COR-L47 (cell line): ENCODE measurements at places on chromosomes 6 and 20.

DNA sequence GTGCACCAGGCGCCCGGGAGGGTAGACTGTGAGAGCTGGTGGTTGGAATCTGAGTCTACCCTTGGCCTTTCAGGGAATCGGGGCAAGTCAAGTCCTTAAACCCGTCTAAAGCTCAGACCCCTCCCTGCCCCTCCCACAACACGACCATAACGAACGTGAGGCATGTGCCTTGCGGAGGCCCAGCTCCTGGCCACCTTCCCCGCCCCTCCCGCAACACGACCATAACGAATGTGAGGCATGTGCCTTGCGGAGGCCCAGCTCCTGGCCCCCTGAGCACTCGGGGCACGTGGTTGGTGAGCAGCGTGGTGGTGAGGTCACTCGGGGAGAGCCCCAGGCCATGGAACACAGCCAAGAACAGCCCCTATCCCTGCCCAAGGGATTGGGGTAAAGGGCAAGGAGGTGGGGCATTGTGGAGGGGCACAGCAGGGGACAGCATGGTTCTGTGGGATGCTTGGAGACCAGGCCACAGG is 132.2 kb downstream of the TAF4 start:
- no peak for DNase-seq

DNA sequence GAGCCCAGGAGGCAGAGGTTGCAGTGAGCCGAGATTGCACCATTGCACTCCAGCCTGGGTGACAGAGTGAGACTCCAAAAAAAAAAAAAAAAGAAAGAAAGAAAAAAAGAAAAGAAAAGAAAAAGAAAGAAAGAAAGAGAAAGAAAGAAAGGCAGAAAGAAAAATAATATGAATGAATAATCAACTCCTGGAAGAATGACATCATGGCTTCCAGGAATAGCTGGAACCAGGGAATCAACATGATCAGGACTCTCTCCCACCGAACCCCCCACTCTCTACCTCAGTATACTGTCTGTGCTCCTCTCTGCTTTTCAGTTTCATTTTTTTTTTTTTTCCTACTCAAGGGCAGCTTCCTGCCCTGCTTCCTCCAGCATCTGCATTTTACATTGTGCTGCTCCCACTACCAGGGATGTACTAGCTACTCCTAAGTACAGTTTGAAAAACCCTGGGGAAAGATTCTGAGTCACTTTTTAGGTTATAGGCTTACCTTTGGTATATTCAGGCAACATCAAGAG is 19.7 kb upstream of the MTCL3 start:
- DNase-seq = no peak

- no peak for DNase-seq
Observed at GRCh38 chr6:137496909-137497720, 2.9 kb upstream of the OLIG3 start.

DNA sequence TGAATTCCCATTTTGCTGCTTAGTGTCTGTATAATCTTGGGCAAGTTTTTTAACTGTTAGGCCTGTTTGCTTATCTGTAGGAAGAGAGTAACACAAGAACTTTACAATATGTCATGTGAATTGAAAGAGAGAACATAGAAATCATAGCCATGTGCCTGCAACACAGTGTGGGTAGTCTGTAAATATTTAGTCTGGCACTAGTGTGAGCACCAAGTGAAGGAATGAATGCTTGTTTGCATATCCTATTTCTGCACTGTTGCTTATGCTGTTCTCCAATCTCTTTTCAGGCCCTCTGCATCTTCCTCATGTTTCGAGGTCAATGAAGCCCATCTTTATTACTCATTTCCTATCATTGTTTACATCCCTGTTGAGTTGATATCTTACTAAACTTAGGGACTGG is 49.2 kb downstream of the CBFA2T2 start:
- DNase-seq = no peak

DNA sequence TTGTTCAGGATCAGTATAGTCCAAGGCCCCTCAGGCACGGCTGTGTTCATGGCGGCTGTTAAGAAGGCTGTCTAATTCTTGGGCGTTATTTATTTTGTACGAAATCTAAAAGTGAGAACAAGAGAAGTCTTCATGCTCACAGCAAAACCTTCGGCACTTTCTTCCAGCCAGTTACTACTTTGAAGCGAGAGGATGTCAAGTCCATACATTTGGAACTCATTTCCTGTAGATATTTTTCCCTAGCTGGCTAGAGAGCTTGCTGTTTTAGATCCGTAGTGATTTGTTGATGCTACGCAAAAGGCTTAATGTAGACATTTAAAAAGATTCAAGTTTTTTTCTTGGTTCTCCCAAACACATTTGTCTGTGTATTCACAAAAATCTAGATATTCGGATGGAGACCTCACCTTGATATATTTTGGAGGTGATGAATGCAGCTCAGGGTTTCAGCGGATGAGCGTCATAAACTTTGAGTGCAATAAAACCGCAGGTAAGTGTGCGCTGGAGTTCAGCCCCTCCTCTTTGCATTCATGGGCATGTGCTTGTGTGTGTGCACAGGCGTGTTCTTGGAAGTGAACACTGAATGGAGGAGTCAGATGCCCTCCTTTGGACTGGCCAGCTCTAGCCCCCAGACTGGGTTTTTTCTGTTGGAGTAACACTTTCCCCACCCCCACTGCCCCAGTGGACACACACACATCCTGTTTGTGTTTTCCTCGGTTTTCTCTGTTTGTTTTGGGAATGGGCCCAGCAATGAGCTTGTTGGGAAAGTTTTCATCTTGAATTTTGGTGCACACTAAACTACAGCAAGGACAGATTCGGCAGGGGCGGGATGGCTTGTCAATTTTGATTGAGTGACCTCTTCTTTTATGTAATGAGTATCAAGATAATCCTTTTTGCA is 65.4 kb downstream of the IGF2R start:
- DNase-seq = no peak

- DNase-seq = no peak
Observed at GRCh38 chr6:2432292-2432691, 186.9 kb upstream of the GMDS start.

- no peak for DNase-seq
Observed at GRCh38 chr6:25332655-25333071, 53.5 kb downstream of the CARMIL1 start.

DNA sequence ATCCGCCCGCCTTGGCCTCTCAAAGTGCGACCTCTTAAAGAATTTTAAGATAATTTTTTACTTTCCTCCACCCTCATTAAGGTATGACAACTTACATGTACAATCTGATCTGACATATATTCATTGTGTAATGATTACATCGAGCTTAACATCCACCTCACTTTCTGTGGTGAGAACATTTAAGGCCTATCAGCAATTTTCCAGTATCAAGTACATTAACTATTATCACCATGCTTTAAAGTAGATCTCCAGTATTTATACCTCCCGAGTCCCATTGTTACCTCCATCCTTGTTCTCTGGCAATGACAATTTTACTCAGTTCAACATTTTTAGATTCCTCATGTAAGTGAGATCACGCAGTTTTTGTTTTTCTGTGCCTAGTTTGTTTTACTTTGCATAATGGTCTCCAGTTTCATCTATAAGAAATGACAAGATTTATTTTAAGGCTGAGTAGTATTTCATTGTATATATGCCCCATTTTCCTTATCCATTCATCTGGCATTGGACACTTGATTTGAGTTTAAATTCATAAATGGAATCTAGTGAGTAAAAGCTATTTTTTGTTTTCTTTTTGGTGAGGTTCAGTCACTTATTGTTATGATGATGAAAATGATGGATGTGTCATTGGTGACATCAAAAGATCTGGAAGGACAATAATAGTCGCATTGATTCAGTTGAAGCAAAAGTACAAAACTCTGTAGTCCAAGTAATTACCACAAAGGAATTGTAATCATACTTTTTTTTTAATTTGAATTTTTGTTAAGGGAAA is 87.0 kb downstream of the OR2B2 start:
- DNase-seq = no peak

- DNase-seq = no peak
Observed at GRCh38 chr6:155319902-155320301, 5.6 kb upstream of the TFB1M start.

GRCh38 chr6:88047510-88048150 is at the start of gene SPACA1:
Gene SPACA1 (plus strand): TSS chr6:88047841. CDS start chr6:88047906, 65 bp downstream.
- no peak for DNase-seq

- DNase-seq = peak; percentile 63
Observed at GRCh38 chr6:111566873-111567517, 38.7 kb downstream of the TRAF3IP2 start.

GRCh38 chr6:142240179-142240578 is 61.6 kb upstream of the ADGRG6 start:
- no peak for DNase-seq

DNA sequence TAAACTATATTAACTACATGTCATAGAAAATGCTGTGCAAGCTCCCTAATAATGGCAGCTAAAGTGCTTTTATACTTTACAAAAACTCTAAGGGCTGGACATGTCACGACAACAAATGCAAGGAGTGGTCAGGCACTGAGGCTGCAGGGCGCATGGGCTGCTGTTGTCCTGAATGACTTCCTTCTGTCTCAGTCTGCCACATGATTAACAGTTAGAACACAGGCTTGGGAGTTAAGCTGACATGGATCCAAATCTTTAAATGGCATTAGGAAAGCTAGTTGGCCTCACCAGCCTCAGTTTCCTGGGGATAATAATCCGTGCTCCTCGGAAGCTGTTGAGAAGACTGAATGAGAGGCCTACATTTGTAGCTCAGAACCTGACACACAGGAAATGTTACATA is 57.4 kb downstream of the PREP start:
- no peak for DNase-seq

DNA sequence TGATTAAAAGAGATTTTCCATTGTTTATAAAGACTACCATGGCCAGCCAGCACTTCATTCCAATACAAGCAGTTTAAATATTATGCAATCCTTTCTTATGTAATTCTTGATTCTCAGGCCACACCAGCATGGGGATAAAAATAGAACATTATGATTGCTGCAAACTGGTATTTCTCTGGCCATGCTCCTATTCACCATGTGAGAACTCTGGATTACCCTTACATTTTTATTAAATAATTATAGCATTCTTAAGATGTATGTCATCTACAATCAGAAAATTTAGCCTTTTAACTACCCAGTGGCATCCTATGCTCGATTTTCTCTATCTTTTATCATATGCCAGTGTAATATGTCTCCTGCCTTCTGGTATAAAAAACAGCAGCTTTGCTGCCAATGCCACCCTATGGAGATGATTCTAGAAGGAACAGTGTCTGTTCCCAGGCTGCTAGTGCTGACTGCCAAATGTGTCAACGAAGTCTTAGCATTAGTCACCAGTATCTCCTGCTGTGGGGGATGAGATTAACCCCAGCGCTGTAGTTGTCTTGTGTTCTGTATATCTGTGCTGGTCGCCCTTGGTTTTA is 501.4 kb downstream of the BCKDHB start:
- no peak for DNase-seq

GRCh38 chr6:112291161-112291762 is 36.9 kb upstream of the LAMA4 start:
- DNase-seq = no peak

DNA sequence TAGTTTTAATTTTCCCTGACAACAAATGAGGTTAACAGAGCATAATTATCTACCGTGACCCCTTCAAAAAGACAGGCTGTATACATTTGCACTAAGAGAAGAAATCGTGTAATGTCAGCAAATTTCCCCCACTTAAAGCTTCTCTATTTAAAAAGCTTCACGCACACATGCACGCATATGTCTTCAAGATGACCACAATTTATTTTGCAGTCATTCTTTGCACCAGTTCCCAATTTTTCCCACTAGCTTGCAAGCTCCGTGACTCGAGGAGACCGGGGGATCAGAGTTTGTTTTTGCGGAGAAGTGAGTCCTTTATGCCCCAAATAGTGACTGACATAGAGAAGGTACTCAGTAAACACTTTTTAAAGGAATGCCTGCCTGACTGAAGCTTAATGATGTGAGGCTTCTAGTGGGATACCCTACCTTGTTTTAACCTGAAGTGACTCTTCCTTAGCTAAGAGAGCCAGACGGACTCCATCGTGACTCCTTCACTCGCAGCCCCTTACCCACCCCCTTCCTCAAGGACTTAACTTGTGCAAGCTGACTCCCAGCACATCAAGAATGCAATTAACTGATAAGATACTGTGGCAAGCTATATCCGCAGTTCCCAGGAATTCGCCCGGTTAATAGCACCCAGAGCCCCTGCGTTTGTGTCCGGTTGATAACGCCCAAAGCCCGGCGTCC is 9.3 kb upstream of the NQO2 start:
- DNase-seq = no peak

- no peak for DNase-seq
Observed at GRCh38 chr20:41870869-41871462, 252.8 kb upstream of the CHD6 start.

DNA sequence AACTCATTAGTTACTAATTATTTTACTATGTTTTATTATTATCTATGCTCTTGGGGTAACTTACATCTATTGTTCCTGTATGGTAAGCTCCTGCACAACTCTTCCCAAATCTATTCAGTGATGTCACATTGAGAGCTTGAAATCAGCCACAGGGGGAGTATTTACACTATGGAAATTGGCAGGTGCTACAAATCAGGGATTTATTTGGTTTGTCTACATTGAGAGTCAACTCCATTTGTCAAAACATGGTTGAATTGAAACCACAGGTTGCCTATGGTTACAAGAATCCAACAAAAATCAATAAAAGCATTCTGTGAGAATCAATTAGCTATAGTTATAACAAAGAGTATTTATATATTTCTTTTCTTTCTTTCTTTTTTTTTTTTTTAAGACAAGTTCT is 3.9 kb upstream of the FITM2 start:
- DNase-seq = no peak

- DNase-seq = no peak
Observed at GRCh38 chr6:120320481-120321162, 971.1 kb upstream of the MAN1A1 start.

DNA sequence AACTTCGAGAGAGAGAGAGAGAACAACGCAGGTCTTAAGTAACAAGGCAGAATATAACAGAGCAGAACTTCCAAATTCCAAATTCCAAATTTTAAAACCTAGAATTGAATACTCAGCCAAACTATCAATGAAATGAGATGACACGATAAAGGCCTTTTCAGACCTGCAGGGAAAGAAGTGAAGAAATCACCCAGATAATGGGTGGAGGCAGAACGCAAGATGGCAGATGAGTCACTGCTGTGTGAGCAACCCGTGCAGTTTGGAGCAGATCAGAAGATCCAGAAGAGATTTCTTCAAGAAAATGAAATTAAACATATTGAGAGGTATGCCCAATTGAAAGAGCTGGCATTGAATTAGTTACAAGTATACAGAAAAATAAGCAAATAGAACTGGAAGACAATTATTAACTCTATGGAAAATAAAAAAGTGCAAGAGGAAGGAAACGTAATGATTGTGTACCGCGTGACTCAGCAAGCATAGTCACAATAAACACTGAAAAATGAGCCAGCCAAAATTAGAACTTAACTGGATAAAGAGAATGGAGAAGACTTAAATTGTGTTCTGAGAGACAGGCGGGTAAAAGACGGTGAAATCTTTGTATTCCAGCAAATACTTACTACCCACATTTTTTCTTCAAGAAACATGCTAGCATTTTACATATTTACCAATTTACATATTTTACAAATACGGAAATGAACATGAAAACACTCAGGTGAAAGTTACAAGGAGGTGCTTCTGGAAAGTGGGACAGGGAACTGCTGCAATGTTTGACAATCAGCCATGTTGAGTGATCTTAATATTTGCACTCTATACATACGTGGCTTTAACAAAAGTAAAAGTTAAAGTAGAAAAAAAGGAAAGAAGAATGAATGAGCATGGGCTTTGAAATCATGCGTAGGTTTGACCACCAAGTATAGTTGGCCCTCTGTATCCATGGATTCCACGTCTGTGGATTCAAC is 87.9 kb upstream of the CDYL start:
- DNase-seq = no peak
